ENCODE measurements at places on chromosomes 5 and 9. TPM values are rescaled to one million over a fixed set of nuclear protein-coding genes. Genes with fewer than 3 reads are reported as not detected.

- no peak for DNase-seq
Observed at GRCh38 chr5:149550268-149550583, 1.0 kb downstream of the CSNK1A1 start.

DNA sequence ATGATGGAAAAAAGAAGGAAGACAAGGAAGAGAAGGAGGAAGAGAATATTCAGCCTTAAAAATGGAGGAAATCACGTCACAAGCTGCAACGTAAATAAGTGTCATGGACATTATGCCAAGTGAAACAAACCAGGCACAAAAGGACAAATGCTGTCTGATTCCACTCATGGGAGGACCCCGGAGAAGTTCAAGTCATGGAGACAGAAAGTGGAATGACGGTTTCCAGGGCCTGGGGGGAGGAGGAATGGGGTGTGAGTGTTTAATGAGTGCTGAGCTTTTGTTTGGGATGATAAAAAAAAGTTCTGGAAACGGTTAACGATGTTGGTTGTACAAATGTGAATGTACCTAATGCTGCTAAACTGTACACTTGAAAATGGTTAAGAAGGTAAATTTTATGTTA lies 439.5 kb downstream of the GADD45G start:
- no peak for DNase-seq

Gene GPX8
- 26.1 TPM for total RNA-seq

Gene TNFSF8
- not detected for total RNA-seq

DNA sequence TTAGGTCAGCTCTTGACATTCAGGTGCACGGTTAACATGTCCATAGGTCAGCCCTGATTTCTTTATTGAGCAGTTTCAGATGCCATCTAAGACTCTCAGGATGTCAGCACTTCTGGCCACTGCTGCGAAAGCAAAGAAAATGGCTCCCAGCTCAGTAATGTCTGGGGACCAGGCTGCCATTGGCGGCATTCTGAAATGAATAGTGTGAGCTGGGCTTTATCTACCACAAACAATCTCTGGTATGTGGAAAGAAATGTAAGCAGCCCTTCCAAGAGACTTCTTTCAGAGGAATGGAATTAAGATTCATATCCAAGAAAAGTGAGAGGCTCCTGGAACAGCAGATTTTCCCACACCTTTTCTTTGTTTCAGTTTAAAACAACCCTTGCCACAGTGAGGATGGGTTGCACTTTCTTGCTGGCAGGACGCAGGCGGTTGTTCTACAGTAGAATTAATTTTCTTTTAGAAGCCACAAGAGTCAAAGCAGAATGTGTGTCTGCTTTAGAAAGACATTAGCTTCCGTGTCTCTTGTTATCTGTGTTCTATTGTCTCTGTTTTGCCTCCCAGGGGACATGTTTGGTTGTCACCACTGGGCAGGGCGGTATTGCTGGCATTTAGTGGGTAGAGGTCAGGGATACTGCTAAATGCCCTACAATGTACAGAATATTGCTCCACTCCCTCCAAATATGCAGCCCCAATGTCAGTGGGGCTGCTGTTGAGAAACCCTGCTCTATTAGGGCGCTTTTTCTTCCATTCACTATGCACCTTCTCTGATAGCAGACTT lies 149.9 kb upstream of the ANKH start:
- peak; percentile 38 for DNase-seq

Gene ATP10B
- total RNA-seq = 71.8 TPM

DNA sequence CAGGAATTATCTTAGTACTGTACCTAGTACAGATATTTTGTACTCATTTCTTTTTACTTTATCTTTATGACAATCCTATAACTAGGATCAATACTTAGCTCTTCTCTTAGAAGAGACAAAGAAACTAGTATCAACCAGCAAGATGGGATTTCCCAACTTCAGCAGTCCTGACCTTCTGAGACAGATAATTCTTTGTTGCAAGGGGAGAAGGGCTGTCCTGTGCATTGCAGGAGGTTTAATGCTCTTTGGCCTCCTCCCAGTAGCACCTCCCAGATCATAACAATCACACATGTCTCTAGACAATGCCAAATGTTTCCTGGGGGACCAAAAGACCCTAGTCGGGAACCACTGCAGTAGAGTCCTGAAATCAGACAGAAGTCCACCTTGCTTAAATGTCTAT lies 424.3 kb upstream of the DMAC1 start:
- DNase-seq = no peak

GRCh38 chr5:56303511-56303910 lies 70.4 kb upstream of the ANKRD55 start:
- DNase-seq = no peak

DNA sequence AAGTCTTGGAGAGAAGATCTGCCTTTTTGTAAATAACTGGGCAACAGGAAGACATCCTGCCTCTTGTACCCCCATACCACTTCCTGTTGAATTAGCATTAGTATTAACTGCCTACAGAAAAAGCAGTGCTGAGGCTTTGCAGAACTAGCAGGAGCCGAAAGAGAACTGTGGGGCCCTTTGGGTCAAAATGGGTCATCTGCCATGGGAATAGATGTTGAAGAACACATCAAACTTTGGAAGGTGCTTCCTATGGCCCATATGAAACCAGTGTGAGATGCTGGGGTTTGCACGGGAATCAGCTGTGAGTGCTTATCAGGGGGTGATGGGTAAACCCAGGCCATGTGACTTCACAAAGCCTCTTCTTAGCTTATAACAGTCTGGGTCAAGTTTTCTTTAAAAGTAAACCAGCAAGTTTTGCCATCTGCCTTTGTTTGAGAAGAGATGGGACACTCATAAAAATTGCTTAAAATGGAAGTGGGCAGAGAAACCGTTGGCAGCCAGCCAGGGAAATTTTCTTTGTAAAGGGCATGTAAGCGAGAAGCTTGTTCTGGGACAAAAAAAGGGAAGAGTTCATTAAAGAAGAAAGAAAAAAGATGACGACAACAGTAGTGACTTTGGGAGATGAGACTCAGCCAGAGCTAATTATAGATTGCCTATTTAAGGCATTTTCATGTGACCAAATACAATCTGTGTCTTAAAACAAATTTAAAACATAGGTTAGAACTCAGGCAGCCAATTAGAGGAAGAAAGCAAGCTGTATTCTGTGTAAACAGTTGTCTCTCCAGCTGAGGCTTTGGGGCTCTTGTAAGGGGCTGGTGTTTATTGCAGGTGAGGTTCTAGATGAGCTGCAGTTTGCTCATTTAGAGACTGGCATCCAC lies 4.4 kb downstream of the SLC25A25 start:
- DNase-seq = peak; percentile 76

Gene BHMT2
- 6.4 TPM for total RNA-seq

- no peak for DNase-seq
Observed at GRCh38 chr5:1173485-1174070, 27.8 kb upstream of the SLC6A19 start.

DNA sequence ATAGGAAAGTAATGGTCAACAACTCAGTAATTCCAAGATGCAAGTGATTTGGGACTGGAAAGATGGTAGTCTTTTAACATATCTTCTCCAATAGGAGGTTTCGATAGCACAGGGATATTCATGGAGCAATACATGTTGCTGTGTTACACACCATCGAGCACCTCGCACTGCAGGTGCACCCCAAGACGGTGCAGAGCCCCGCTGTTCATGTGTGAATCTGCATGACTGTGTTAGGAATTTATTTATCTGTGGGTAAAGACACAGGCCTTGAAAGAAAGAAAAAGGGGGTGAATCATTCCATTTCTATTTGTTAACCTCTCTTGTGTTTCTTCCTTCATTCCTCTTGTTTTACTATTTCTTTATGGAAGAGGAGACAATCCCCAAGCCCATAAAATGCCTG lies 217.1 kb downstream of the EBF1 start:
- no peak for DNase-seq

DNA sequence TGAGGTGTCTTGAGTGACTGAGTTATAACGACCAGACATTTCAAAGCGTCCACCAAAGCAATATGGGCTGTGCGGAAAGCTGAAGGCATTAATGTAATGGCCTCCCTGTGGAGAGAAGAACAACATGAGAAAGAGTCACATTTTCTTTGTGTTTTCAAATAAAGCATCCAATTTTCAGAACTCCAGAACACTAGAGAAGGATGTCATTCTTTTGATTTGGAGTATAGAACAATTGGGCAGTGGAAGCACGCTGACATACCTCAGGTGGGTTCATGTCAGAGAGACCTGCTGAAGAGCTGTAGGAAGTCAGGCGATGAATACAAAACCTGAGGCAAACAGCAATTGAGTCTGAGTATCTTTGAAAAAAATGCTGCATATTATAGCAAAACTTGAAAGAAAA lies 556.5 kb downstream of the GABRG2 start:
- no peak for DNase-seq

Gene ZNF883
- total RNA-seq = not detected

Gene CBY3
- total RNA-seq = not detected

Gene NR5A1
- not detected for total RNA-seq

- no peak for DNase-seq
Observed at GRCh38 chr5:126868338-126869004, 91.5 kb downstream of the LMNB1 start.

DNA sequence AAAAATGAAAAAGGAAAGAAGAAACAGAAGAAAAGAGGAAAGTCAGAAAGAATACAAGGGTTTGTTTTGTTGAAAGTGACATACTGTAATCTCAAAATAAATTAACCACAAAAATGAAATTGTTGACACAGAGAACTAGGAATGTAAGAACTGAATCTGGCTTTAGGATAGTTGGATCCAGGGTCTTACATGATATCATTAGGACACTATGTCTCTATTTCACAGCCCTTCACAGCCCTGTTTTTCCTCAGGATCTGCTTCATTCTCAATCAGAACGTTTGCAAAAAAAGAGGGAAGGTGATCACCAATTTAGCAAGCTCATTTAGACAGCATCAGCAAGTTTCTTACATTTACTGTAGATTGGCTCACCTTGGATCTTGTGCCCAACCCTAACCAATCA lies 188.5 kb upstream of the NREP start:
- no peak for DNase-seq

- no peak for DNase-seq
Observed at GRCh38 chr5:164433106-164433870, 927.9 kb downstream of the MAT2B start.

Gene TPPP
- 2.4 TPM for total RNA-seq

Gene LCN12
- total RNA-seq = 2.2 TPM

DNA sequence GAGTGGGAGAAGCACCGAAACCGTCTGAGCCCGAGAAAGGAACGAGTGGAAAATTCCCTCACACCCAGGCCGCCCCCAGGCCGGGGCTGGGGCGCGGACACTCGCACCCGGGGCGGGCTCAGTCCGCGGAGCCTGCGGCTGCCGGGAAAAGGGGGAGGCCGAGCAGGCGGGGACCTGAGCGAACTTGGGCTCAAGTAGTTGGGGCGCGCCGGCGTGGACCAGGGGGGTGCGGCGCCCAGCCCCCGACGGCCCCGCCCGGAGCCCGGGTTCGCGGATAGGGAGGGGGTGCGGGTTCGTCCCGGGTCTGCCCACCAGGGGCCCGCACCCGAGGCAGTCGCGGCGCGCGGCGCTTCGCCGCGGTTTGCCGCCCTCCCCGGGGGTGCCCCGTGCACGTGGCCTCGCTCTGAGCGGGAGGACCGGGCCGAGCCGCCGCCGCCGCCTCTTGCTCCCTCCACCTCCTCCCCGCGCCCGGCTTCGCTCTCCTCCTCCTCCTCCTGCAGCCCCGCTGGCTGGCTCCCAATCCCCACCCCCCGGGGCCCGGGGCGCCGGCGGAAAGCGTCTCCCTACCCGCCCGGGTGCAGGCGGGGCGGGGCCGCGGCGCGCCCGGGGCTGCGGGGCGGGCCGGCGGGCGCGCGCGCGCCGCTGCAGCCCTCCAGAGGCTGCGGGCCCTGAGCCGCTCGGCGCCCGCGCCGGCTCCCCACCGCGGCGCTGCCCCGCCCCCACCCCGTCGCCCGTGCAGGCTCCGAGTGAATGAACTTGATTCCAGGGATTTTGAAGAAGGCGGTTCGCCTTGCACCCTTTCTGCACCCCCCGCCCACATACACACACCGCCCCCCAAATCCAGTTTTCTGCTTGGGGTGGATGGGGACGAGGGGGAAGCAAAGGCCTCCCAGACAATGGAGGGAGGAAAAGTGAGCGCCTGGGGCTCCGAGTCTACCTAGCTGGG lies 1.3 kb upstream of the NFIB start:
- peak; percentile 96 for DNase-seq

GRCh38 chr9:70061776-70062175 lies 18.1 kb downstream of the MAMDC2 start:
- no peak for DNase-seq

GRCh38 chr5:89071941-89072331 lies 189.0 kb upstream of the MEF2C start:
- no peak for DNase-seq

Gene MIGA2
- 44.5 TPM for total RNA-seq

- no peak for DNase-seq
Observed at GRCh38 chr9:113624721-113625120, 161.2 kb downstream of the RGS3 start.

GRCh38 chr5:10724781-10725507 lies 36.1 kb downstream of the DAP start:
- peak; percentile 45 for DNase-seq

DNA sequence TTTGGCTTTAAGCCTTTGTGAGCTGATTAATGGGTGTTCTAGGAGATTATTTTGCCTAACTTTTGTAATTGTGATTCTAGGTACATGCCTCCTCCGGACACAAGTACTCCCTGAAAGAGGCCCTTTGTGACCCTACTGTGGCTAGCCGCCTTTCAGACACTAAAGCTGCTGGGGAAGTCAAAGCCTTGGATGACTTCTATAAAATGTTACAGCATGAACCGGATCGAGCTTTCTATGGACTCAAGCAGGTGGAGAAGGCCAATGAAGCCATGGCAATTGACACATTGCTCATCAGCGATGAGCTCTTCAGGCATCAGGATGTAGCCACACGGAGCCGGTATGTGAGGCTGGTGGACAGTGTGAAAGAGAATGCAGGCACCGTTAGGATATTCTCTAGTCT lies 13.6 kb downstream of the ITGA1 start:
- DNase-seq = no peak

Gene SPATA31A3
- not detected for total RNA-seq

Gene JAKMIP2
- total RNA-seq = not detected

GRCh38 chr5:78005021-78005785 lies 229.1 kb upstream of the TBCA start:
- DNase-seq = peak; percentile 20

GRCh38 chr5:40687321-40687720 lies 7.6 kb downstream of the PTGER4 start:
- no peak for DNase-seq

Gene PCDH1
- total RNA-seq = 96.9 TPM

Gene GFPT2
- 24.4 TPM for total RNA-seq

DNA sequence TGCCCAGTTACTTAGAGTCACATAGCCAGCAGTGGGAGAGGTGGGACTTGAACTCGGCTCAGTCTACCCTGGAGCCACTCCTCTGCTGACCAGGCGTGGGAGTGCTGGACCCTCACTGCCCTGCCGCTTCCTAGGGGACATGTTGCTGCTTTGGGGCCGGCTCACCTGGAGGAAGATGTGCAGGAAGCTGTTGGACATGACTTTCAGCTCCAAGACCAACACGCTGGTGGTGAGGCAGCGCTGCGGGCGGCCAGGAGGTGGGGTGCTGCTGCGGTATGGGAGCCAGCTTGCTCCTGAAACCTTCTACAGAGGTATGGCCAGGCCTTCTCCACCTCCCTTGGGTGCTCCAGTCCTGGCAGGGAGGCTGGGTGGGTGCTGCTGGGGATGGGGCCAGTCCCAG lies 3.4 kb upstream of the CACFD1 start:
- no peak for DNase-seq

Data from stomach (tissue), 19 donors.